PC-3 (cell line): ENCODE measurements at places on chromosomes 5 and 9. TPM values are rescaled to one million over a fixed set of nuclear protein-coding genes. Genes with fewer than 3 reads are reported as not detected.

Gene SLC36A3
- total RNA-seq = not detected in 2 replicates

DNA sequence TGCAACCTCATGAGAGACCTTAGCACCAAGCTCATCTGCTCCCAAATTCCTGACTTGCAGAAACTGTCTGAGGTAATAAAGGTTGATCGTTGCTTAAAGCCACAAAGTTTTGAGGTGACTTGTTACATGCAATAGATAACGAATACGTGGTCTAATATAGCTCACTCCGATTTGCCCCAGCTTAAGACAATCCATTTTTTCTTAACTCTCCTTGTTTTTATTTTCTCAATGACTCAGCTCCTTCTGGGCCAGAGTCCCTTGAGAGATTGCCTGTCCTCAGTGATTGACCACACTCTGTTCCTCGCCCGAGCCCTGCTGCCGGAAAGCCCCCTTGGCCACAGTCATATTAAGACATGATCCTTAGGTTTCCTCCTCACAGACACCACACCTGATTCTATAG is 63.7 kb upstream of the FANCC start:
- peaks cover 32% of the 10 kb centered on the region for H3K4me1 ChIP-seq
- no peaks in the 10 kb centered on the region for H3K36me3 ChIP-seq
- DNase-seq = peak; percentile 33
- H3K4me3 ChIP-seq = no peak overlapping the region

DNA sequence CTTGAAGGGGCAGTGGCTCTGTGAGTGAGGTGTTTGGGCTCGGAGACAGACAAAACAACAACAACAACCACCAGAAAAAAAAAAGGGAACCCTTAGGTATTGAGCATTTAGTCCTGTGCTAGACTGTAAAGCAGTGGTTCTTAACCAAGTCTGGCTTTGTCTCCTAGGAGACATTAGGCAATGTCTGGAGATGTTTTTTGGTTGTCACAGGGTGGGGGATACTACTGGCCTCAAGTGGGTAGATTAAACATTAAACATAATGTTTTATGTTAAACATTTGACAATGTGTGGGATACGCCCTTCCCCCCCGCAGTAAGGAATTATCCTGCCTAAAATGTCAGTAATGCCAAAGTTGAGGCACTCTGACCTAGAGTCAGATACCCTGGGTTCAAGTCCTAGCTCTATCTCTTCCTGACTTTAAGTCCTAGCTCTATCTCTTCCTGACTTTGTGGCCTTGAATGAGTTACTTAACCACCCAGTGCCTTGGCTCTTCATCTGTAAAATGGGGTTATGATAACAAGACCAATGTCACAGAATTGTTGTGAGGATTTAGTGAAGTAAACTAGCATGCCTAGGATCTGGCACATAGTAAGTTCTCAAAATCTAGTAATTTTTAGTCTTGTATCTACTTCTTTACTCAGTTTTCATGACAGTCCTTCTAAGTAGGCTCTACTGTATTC is 1.8 kb downstream of the TRIM32 start:
- no peaks in the 10 kb centered on the region for H3K36me3 ChIP-seq
- peak overlapping the region; percentile 89; the same call in 1 of the 2 replicates for H3K4me3 ChIP-seq
- peaks cover 47% of the 10 kb centered on the region for H3K4me1 ChIP-seq
- H3K27ac ChIP-seq = no peak overlapping the region
- DNase-seq = no peak

DNA sequence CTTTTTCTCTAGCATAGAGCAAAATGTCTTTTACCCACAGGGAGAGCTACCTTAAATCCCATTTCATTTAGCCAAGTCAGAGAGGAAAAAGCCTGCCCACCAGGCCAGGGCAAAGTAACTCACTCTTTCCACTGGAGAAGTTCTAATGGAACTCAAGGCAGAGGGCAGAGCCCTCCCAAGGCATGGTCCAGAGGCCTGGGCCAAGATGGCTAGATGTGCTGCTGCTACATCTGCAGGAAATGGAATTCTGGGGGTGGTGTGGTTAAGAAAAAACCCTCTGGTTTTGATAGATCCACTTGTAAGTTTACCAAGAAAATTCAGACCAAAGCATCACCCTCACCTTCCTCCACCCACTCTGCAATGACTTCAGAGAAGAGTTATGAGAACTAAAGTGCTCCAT is 37.3 kb downstream of the CSF2 start:
- H3K4me3 ChIP-seq = no peak overlapping the region
- no peak overlapping the region for H3K27ac ChIP-seq
- no peaks in the 10 kb centered on the region for H3K27me3 ChIP-seq
- no peaks in the 10 kb centered on the region for H3K36me3 ChIP-seq
